Fibroblast of skin of right quadriceps (primary cell): ENCODE measurements at places on chromosomes 3 and 15.
A peak's percentile ranks its signal among the peaks of the same experiment; 100 is the strongest.

DNA sequence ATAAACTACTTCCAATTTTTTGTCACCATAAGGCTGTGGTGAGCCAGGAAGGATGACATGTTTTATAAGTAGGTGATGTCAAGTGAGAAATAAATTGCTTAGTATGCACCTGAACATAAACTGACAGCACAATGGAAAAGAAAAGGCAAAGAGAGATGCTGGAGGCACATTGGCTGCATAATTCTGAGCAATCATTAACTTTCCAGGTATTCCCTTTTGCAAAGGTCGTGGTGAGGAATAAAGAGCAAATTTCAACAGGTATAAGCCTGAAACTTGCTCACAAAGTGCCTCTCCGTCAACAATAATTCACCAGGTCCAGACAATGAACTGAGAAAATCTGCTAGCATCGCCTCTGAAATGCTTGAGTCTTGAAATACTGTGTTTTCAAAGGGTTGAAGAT is 48.2 kb downstream of the ITGB5 start:
- no peak for DNase-seq

GRCh38 chr15:82051664-82052063 is 5.8 kb upstream of the MEX3B start:
- no peak for DNase-seq

- DNase-seq, result no peak
Measured at GRCh38 chr15:80999623-81000036, 1.1 kb upstream of the TLNRD1 start.

GRCh38 chr15:44710236-44711095 is 657 bp downstream of the PATL2 start:
- peak; percentile 20 for DNase-seq

- no peak for DNase-seq
Measured at GRCh38 chr15:96262097-96262496, 68.4 kb upstream of the NR2F2 start.

DNA sequence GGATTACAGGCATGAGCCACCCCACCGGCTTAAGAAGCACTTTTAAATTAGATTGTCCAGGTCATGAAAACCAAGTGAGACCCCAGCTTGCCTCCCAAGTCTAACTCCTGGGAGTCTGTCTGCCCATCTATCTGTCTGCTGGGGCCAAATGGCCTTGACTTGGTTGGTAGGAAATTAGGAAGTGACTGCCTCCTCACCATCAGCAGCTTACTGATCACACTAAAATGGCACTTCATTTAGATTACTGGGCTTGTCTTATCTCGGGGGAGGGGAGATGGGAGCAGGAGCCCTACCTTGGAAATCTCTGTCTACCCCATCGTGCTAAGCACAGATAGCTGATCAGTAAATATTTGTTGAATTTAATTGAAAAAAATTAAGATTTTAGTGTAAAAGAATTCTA is 5.6 kb upstream of the LRRC2 start:
- no peak for DNase-seq

GRCh38 chr3:193821151-193821668 is 228.2 kb downstream of the OPA1 start:
- DNase-seq, result no peak

- DNase-seq, result peak; percentile 35
Measured at GRCh38 chr15:100663915-100664281, 61.5 kb downstream of the ASB7 start.

- DNase-seq, result no peak
Measured at GRCh38 chr3:53490459-53490968, 3.9 kb upstream of the CACNA1D start.
